ENCODE measurements at places on chromosomes 11 and 22. TPM values are rescaled to one million over a fixed set of nuclear protein-coding genes. Genes with fewer than 3 reads are reported as not detected.

DNA sequence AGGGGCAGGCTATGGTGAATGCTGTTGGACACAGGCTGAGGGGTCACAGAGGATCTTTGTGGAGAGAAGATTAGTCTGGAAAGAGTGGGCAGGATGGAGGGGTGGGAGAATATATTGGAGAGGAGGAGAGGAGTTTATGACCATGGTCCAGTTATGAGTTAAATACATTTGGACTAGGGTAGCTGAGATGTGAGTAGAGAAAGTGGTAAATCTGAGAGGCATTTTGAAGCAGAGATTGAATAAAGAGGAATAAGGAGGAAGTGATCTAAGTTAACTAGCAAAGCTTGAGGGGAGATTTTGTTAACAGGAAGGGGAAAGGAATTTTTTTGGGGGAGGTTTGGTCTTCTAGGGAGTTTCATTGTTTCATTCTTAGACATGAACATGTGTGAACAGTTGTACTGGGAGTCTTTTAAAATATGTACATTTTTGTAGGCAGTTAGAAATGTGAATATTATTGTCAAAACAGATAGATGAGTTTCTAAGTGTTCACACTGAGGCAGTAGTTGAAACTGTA lies 43.1 kb upstream of the EED start:
- H3K27ac ChIP-seq: no peak overlapping the region
- H3K36me3 ChIP-seq: no peaks in the 10 kb centered on the region
- no peak overlapping the region for H3K4me3 ChIP-seq
- no peak for DNase-seq
- peaks cover 6% of the 10 kb centered on the region for H3K4me1 ChIP-seq

Gene RAB39A
- total RNA-seq: not detected

GRCh38 chr22:30408388-30409102 lies 11.7 kb downstream of the SEC14L2 start:
- H3K4me3 ChIP-seq: no peak overlapping the region
- peak; percentile 26 for DNase-seq
- peaks cover 17% of the 10 kb centered on the region for H3K36me3 ChIP-seq

DNA sequence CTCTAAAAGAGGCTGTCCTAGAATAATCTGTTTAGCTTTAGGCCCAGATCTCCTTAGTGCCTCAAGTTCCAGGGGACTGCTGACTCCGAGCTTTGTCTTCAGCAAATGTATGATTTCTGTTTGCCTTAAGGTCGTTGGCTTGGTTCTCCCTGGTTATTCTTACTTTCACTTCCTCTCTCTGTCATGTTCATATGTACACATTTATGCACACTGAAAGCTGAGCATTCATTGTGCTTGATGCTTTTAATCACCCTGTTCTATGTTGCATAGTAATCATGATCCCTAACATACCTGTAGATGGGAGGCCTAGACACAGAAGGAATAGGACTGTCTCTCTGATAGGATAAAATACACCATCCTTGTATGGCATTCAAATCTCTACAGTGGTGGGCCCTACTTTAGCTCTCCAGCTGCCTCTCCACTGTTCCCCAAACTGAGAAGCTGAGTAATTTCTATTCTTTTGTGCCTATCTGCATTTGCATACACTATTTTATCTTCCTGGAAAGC lies 7.2 kb downstream of the PPFIBP2 start:
- no peak overlapping the region for H3K4me3 ChIP-seq
- H3K27ac ChIP-seq: no peak overlapping the region
- no peak for DNase-seq
- H3K4me1 ChIP-seq: no peaks in the 10 kb centered on the region

Gene RFPL3
- total RNA-seq: not detected

DNA sequence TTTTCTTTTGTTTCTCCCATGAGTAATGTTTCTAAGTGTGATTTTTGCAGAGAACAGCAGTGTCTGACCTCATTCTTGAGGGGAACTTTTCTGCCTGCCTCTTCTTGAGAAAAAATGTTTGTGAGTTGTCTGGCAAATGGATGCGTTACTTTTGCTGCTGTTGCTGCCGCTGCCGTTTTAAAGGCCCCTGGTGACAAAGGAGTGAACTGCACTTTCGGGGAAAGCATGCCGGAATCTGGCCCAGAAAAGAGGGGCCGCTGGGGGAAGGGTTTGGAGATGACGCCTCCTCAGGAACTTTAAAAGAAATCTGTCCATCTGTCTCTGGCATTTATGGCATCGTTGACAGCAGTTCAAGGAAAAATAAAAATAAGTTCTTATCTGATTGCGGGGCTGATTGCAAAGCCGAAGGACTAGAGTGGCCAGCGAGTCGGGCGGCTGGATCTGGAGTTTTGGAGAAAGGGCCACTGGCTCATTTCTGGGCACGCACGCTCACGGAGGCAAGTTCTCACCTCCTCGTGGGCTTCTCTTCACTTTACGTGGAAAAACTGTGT lies 16.5 kb downstream of the ZBTB16 start:
- peaks cover 2% of the 10 kb centered on the region for H3K27me3 ChIP-seq
- H3K4me3 ChIP-seq: no peak overlapping the region
- no peak overlapping the region for H3K27ac ChIP-seq
- no peaks in the 10 kb centered on the region for H3K36me3 ChIP-seq

DNA sequence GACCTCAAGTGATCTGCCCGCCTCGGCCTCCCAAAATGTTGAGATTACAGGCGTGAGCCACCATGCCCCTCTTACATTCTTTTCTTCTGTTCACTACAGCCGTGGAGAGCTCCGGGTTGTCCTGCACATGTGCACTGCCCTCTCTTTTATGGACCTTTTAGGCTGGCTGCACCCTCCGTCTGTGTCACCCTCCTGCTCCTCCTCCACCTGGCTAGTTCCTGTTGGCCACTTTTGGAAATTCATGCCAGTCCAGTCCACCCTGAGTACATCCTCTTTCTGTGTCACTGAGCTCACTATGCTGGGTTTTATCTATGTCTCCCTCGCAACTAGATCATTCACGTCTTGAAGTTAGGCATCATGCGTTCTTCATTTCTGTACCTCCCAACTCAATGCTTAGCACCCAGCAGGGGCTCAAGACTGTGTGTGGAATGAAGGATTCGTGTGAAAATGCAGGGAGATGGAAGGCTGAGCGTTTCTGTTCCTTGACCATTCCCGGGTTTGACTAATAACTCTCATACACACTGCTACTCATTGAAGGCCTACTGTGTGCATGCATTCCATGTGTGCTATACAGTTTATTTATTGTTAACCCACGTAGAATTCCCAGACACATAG lies 60.6 kb downstream of the PTPRJ start:
- peaks cover 3% of the 10 kb centered on the region for H3K4me1 ChIP-seq
- no peak overlapping the region for H3K27ac ChIP-seq
- no peak for DNase-seq
- H3K4me3 ChIP-seq: no peak overlapping the region
- H3K27me3 ChIP-seq: no peaks in the 10 kb centered on the region
- no peaks in the 10 kb centered on the region for H3K36me3 ChIP-seq

GRCh38 chr22:42214633-42215415 lies 55.6 kb downstream of the TCF20 start:
- DNase-seq: no peak
- H3K36me3 ChIP-seq: peaks cover 10% of the 10 kb centered on the region
- H3K4me3 ChIP-seq: no peak overlapping the region
- H3K4me1 ChIP-seq: no peaks in the 10 kb centered on the region
- H3K27me3 ChIP-seq: no peaks in the 10 kb centered on the region
- H3K27ac ChIP-seq: no peak overlapping the region

DNA sequence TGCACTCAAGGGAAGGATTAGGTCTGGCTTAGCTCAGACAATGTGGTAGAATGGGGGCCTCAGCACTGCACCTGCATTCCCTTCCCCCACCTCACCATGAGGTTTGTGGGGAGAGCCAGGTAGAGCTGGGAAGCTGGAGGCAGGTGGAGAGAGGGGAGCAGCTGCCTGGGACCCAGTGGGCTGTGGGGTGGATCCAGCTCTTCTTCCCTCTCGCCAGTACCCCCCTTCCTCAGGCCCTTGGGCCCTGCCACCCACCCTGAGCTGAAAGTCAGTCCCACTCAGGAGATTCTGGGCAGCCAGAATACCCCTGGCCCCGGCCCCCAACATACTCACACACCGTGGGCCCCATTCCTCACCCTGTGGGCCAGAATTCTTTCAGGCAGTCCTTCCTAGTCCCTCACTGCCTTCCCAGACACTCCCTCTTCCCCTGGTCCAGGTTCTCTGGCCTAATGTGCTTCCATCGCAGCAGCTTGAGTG lies 3.1 kb upstream of the POLD4 start:
- no peaks in the 10 kb centered on the region for H3K27me3 ChIP-seq
- H3K36me3 ChIP-seq: no peaks in the 10 kb centered on the region
- DNase-seq: no peak
- H3K4me1 ChIP-seq: peaks cover 43% of the 10 kb centered on the region
- H3K4me3 ChIP-seq: no peak overlapping the region

Data from fibroblast of lung (primary cell).